ENCODE measurements at places on chromosomes 13 and 19. TPM values are rescaled to one million over a fixed set of nuclear protein-coding genes. Genes with fewer than 3 reads are reported as not detected.

ENOX1 gene
- 2.6 TPM for total RNA-seq

GRCh38 chr13:99743094-99743493 is 228.5 kb downstream of the ZIC5 start:
- no peak for DNase-seq

- DNase-seq, result peak; percentile 13
These were observed 59.8 kb downstream of the URI1 start for GRCh38 chr19:30001791-30002190.

GRCh38 chr13:32039528-32039927 is 8.0 kb downstream of the FRY start:
- DNase-seq, result no peak

GRCh38 chr19:5623397-5624017 is 624 bp downstream of the SAFB start:
- DNase-seq, result no peak
